Epithelial cell of esophagus (primary cell): ENCODE measurements at places on chromosomes 5 and 9.
A peak's percentile ranks its signal among the peaks of the same experiment; 100 is the strongest.

- no peak for DNase-seq
Observed at GRCh38 chr9:72596451-72597180, 75.2 kb downstream of the TMC1 start.

GRCh38 chr5:58969253-58969652, 386.4 kb downstream of the RAB3C start:
- DNase-seq, result no peak

DNA sequence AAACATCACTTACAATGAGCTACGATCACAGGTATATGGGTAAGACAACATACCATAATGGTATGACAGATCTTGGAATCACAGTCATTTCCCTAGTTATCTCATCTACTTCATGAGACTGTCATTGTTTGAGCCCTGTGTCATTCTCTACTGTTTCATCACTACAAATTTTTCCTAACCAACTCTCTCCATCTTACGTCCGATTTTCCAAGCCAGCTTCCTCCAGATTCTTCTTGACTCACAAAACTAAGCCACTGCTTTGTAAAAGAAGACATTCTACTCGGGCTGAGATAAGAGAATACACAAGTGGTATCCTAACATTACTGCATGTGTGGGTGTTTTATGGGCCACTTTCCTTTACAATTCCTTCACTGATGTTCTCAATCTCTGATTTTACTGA, 49.6 kb downstream of the SERINC5 start:
- peak; percentile 65 for DNase-seq

DNA sequence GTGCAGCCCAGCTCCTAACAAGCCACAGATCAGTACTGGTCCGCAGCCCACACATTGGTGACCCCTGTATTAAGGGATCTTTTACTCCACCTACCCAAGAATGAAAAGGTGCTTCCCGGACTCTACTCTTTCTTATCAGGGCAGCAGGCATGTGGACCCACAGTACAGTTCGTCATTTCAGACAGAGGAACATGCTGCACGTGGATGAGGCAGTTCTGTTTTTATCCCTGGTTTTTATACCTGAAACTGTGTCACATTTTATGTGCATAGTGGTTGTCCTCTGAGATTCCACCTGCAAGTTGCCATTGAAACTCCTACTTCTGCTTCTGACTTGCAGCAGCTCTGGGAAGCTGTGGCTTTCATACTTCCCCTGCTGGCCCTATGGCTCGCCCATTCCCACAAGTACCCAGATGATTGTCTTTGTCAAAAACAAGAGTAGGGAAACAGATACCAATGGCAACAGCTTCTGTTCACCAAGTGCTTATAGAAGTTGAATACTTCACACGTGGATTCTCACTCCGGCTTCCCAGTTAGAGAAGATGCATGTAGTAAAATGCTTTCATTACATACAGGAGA, 208.0 kb downstream of the TRIO start:
- DNase-seq, result no peak

DNA sequence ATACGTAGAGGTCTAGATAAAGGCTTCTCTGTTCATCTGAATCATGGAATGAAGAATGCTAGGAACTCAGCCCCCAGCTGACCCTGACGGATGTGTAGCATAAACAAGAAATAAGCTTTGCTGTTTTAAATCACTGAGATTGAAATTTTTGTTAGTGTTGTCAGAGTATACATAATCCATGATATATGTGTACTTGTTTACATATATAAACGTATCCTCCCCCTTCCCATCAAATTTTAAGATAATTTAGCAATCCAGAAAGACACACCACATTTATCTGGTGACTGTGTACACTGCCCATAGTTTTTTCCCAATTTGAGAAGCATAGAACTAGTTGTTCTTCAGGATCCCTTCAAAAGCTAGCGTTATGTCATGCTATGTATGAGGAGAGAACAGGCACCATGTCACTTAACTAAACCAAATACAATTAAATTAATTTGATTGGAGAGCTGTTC, 80.8 kb upstream of the OSMR start:
- no peak for DNase-seq

DNA sequence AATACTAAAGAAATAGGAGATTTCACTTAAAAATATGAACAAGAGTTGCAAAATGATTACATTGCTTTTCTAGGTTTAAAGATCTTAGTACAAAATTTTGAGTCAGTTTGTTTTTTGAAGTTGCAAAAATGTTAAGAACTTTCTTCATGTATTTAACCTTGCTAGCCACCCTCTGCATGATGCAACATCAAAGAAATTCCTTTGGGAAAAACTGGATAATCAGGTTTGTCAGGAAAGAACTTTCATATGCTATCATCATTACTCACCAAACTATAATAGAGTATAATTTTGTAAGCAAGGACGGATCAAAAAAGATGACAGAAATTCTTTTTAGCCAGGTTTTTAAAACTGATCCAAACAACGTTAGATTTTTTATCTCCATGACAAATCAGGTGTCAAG, 116.9 kb upstream of the MRPS30 start:
- peak; percentile 90 for DNase-seq

GRCh38 chr5:178995341-178995690, 196 bp upstream of the GRM6 start:
- no peak for DNase-seq

DNA sequence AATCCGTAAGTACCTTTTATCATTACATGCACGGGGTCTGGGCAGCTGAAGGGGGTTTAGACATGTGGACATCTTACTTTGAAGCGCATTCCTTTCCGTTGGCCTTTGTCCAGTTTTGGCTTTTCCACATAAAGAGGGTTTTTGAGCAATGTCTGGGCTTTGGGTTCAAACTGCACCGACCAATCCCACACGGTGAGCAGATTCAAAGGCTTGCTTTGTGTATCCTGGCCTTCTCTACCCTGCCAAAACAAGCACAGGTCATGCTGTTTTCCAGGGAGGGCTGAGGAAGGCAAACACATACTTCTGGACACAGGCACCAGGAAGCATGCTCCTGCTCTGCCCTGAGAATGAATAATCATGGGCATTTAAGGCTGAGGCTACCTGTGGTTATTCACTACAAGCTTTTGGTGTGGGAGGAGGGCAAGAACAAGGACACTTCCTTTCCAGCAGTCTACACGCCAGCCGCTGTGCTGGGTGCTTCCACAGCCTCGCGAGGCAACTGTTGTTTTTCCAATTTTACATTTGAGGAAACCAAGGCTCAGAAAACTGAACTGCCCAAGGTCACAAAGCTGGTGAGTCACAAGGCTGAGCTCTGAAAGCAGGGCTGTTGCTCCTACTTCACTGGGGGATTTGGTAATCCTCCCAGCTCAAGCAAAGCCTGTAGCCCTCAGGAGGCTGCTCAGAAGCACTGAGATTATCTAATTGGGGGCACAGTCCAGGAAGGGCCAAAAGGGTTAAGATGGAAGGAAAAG, 59.8 kb upstream of the GOLPH3 start:
- peak; percentile 52 for DNase-seq

DNA sequence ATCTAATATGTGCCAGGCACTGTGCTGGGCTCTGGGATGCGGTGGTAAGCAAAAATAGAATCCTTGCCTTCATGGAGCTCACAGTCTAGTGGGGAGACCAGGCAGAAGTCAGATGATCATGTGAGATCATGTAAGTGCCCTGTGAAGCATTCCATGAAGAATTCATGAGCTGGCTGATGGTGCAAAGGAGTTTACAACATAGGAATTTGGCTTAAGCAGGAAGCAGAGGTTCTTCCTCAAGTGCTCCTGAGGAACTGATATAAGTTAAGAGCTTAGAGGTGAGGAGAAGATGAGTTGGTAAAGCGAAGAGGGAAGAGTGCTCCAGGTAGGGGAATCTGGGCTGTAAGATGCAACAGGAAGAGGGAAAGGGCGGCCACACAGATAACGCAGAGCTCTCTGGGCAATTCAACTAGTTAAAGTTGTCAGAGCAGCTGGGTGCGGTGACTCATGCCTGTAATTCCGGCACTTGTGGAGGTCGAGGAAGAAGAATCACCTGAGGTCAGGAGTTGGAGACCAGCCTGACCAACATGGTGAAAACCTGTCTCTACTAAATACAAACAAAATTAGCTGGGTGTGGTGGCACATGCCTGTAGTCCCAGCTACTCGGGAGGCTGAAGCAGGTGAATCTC, 78.5 kb upstream of the SPATA31D4 start:
- peak; percentile 48 for DNase-seq

DNA sequence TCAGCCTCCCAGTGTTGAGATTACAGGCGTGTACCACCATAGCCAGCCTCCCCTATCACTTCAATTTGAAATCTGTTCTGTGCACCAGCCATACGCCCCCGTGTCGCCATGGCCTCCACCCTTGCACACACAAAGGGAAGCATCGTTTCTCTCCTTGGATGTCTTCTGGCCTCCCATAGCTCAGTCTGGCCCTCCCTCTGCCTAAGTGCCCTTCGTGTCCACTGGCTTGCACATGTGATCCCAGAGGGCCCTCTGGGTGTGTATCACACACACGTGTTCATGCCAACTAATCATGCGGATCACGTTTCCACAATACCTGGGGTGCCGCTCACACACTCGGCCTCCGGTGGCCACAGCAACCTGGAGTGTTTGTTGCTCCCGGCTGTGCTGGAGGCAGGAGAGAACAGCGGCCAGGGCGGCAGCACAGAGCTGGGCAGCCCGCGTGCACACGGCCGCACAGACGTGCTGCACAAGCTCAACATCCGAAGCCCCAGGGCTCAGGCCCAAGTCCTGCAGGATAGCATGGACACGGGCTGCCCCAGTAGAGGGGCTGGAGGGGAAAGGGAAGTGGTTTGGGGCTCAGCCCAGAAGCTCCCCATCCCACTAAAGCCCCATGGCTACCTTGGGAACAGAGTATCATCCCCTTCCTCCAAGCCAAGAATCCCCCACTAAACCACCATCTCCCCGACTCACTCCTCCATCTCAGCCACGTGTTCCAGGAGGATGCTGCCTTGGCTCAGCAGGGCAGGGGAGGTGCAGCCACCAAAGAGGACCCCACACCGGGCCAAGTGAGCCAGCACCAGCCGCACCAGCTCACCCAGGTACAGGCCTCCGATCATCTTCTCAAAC, 10.9 kb downstream of the HK3 start:
- no peak for DNase-seq

DNA sequence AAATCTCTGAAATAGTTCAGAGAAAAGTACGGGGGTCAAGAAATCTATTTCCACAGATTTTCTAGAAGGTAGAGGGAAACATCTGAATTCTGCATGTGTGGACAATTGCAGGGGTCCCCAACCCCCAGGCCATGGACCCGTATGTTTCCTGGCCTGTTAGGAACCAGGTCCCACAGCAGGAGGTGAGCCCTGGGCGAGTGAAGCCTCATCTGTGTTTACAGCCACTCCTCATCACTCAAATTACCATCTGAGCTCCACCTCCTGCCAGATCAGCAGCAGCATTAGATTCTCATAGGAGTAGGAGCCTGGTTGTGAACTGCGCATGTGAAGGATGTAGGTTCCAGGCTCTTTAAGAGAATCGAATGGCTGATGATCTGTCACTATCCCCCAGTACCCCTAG, 200.5 kb upstream of the EDIL3 start:
- DNase-seq, result no peak

- DNase-seq, result no peak
Observed at GRCh38 chr9:96508227-96508940, 58.4 kb downstream of the HABP4 start.

GRCh38 chr5:83919071-83920041, 198.7 kb upstream of the HAPLN1 start:
- no peak for DNase-seq

DNA sequence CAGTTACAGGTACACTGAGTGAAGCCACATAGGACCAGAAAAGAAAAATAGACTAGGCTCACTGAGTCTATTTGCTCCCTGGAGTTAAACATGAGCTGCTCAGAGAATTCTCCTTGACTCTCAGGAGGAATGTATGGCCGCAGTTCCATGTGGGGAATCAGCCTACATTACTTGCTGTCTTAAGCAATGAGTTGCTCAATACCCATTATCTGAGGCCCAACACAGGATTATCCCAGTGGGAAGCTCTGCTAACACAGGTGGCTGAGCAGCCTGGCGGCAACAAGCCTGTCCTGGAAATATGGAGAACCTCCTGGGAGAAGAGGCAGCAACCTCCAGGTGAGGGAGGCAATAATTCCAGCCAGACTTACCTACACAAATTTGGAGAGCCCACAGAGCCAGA, 177.5 kb upstream of the NREP start:
- DNase-seq, result peak; percentile 7

DNA sequence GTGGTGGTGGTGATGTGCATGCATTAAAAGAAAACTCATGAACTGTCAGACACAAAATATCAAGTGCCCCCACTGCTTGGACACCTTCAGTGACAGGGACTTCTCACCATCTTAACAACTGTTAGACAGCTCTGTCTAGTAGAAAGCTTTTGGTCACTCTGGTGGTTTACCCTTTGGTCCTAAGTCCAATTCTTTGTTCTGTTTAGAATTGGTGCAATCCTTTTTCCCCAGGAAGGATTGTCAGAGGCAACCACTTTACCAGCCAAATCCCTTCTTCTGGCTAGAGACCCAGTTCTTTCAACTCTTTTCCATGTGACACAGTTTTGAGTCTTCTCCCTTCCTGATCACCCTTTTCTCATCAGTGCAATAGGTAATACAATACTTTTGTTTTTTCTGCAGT, 140.2 kb downstream of the SEC61B start:
- no peak for DNase-seq

- DNase-seq, result no peak
Observed at GRCh38 chr5:67677422-67677970, 480.9 kb upstream of the CD180 start.

DNA sequence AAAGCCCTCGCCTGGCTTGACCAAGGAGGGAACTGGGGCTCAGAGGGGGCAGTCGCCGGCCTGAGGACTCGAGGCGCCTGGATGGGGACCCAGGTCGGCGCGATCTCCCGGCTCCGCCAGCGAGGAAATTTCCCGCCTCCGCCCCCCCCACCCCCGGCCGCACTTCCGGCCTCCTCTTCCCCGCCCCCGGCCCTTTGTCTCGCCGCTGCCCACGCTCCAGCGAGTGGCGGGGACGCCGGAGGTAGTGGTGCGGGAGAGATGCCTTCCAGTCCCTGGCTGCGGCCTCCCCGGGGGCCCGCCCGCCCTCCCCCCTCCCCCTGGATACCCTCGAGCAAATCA, 448 bp upstream of the GPRIN1 start:
- no peak for DNase-seq

DNA sequence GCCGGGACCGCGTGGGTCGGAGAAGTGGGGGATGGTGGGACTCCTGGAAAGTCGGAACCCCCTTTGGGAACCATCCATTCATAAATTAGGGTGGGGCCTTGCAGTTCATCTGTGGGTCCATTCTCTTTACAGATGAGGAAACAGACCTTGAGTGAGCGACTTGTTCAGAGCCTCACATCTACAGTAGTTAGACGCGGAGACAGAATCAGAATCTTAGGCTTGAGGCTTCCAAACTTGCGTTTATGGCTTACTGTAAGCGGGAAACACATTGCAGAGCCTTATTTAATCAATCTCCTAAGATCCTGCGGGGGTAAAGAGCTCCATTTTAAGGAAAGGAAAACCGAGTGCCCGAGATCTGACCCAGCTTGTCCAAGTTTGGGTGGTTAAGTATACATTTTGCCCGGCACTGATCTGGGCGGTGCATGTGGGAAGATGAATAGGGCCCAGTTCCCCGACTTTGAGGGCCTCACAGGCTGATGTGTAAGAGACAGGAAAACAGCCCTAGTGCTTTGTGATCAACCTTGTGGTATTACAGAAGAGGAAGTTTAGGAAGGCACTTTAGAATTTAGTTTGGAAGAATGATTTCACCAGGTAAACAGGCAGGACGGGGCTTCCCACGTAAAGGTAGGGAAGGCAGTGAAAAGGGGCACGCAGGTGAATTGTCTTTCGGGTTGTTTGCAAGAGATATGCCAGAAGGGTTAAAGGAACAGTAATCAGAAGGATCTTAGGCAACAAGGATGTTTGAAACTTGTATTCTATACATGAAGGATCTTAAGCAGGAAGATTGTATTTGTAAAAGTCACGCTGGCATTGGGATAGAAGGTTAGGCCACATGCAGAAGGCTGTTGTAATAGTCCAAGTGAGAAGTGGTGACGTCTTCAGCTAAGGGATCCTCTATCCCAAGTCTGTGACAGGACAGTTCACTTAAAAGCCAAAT, 744 bp downstream of the TARS1 start:
- DNase-seq, result peak; percentile 63
